MM.1S (cell line): ENCODE measurements at places on chromosomes 5 and 9.

GRCh38 chr9:110257956-110258355 lies 1.6 kb upstream of the TXN start:
- no peak for DNase-seq

- DNase-seq, result no peak
Measured at GRCh38 chr5:173355561-173355960, 27.3 kb upstream of the STC2 start.

GRCh38 chr5:84688566-84688965 lies 303.9 kb upstream of the EDIL3 start:
- no peak for DNase-seq

DNA sequence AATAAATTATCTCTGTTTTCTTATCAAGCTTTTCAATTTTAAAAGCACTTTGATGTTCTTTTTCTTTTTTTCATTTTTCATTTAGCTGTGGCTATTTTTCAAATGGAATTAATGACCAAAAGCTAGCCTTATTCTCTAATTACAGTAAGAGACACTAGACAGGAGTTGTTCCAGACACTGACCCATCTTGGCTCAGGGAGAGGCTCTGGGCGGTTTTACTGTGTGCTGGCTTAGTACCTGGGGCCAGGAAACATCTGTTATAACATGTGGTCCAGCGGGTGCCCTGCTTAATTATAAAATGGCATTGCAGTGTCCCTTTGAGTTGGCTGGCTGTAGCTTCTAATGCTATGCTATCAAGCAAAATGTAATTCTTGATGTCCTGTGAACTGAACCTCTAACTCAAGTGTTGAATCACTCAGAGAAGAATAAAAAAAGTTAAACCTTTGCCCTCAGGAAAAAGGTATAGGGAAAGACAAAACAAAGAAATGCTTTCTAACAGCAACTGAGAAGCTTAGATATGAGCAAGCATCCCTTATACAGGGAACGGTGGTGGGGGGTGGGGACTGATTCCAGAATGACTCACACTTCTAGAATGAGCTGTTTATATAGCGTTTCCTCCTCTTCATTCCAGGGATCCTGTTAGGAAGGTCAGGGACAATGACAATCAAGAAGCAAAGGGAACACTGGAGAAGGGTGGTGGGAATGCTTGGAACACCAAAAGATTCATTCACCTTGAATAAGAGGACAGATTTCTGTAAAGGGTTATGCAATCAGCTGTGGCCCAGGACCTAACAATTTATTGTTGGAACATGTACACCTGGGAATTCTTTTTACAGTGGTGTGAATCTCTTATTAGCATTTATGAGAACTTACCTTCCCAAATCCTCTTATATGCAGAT lies 58.7 kb upstream of the NFIB start:
- DNase-seq, result no peak

GRCh38 chr9:107472581-107473340 lies 16.8 kb downstream of the KLF4 start:
- DNase-seq, result no peak

DNA sequence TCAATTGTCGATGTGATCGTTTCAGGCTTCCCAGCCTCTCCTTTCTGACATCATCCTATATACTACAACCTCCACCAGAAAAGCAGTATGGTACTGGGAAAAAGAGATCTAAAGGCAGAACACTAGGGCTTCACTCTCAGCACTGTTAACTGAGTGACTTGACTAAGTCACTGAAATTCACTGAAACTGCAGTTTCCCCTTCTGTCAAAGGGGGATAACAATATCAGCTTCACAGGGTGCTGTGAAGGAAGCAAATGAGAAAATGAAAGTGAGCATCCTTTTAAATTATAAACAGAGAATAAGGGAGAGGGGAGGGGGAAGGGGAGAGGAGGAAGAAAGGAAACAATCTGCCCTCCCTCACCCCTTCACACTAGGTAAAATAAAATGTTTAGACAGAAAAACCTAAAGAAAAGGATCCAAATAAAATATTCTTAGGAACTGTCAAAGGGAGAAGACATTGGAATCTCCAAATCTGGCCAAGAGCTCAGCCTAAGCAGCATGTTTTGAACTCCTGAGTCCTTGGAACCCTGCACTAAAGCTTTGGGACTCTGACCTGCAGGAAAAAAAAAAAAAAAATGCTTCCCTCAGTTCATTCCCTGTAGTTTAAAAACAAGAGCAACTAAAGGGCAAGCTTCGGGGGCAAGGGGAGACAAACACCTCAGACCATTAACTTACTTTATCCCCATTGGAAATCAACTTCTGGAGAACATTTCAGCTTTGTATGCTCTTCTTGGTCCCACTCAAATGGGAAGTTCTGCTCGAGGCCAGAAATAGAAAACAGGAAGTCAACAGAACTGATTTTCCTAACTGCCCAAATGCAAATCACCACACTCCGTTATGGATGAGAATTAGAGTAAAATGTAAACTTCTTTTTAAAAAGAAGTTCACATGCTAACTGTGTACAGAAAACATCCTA lies 178.3 kb downstream of the DEPDC1B start:
- peak; percentile 70 for DNase-seq

- no peak for DNase-seq
Measured at GRCh38 chr9:22147813-22148527, 138.9 kb upstream of the CDKN2B start.

GRCh38 chr9:27384262-27385014 lies 87.5 kb upstream of the EQTN start:
- no peak for DNase-seq

DNA sequence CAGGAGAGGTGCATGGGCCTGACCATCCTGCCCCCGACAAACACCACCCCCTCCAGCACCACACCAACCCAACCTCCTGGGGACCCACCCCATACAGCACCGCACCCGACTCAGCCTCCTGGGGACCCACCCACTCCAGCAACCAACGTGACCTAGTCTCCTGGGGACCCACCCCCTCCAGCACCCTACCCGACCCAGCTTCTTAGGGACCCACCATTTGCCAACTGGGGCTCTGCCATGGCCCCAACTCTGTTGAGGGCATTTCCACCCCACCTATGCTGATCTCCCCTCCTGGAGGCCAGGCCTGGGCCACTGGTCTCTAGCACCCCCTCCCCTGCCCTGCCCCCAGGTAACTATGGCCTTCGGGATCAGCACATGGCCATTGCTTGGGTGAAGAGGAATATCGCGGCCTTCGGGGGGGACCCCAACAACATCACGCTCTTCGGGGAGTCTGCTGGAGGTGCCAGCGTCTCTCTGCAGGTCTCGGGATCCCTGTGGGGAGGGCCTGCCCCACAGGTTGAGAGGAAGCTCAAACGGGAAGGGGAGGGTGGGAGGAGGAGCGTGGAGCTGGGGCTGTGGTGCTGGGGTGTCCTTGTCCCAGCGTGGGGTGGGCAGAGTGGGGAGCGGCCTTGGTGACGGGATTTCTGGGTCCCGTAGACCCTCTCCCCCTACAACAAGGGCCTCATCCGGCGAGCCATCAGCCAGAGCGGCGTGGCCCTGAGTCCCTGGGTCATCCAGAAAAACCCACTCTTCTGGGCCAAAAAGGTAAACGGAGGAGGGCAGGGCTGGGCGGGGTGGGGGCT lies 4.6 kb downstream of the CEL start:
- DNase-seq, result no peak

GRCh38 chr9:14650596-14650995 lies 42.6 kb downstream of the ZDHHC21 start:
- no peak for DNase-seq

DNA sequence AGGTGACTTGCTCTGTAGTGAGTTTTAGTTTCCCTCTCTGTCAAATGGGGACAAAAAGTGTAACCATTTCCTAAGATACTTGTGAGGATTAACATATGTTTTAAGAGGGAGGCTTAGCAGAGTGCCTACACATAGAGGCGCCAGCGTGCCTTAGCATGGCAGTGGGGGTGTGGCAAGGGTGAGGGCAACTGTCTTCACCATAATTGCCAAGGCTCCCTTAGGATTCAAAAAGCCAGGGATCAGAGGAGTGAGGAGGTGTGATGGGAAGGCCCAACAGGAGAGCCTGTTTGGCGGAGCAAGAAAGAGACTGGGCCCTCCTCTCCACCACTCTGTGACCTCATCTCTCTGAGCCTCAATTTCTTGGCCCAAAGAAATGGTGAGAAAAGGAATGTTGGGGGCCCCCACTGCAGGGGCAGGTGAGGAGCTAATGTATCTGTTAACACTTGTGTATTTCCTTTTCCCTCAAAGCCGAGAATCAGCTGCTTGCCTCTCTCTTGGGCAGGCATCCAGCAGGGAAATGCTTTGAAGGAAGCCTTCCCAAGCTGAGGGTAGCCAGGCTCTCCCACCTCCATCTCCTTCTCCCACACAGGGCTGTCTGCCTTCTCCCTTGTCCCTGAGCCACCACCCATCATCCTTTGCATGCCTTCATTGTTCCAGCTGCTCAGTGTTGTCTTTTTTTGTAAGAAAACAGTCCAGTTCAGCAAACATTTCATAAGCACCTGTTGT lies 76.0 kb downstream of the DAB2IP start:
- no peak for DNase-seq

- DNase-seq, result no peak
Measured at GRCh38 chr9:4979239-4979638, 5.8 kb upstream of the JAK2 start.

DNA sequence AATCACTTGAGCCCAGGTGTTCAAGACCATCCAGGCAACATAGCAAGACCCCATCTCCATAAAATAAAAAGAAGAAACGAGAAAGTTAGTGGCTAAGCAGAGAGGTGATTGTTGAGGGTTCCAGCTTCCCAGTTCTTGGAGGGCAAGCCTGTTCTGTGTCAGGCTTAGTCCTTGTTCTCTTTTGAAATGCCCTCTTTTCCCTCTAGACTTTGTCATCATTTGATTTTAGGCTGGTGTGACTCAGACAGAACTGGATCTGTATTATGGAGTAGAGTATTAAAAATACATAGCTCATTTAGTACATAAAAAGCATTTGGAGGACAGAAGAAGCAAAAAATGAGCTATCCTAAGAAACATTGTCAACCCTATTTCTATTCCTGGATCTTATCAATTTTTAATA lies 159.4 kb downstream of the CD180 start:
- DNase-seq, result no peak

- DNase-seq, result no peak
Measured at GRCh38 chr5:53100606-53101005, 9.0 kb downstream of the MOCS2 start.

- no peak for DNase-seq
Measured at GRCh38 chr9:80134487-80134886, 562.7 kb downstream of the TLE4 start.

GRCh38 chr5:38790891-38791290 lies 54.9 kb upstream of the OSMR start:
- DNase-seq, result no peak

DNA sequence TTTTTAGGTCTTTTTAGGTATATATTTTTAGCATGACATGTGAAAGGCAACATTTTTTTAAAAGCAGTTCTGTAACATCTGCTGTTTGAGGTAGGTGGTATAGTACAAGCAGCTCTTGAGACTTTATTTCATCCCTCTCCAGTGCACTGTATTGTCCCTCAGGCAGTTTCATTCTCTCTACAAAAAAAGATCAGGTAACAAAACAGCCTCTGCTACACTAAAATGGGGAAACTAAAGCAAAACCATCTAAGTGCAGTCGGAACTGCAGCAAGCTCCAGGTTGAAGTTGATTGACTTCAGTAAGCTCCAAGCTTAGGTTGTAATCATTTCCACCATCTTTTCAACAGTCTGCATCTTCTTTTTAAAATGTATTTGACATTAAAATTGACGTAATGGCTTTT lies 195.6 kb downstream of the DEPDC1B start:
- DNase-seq, result peak; percentile 76
